A172 (cell line): ENCODE measurements at places on chromosomes 6 and 20.

DNA sequence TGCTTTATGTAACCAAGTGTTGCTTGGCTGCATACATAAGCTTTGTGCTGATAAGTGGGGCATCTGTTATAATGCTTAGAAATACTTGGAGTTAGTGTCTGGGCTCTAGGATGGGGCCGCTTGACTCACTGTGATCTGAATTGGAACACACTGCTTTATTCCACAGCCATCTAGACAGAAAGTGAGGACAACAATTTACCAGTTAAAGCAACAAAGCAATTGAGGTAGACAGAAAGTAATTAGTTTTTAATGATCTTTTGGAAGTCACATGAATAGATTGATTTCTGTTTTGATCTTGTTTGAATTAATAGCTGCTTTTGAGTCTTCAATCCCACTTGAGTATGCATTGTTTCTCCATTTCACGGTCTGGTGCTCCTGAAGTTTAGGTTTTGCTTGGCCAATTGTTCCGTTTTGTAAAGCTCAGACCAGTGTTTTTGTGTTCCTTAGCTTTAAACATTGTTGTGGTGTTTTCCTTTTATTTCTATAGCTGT is 157.5 kb downstream of the TRMT11 start:
- no peak for DNase-seq

- DNase-seq: no peak
Observed at GRCh38 chr20:15422966-15423365, 1085.6 kb upstream of the FLRT3 start.

- DNase-seq: no peak
Observed at GRCh38 chr20:5636841-5637240, 113.4 kb upstream of the SHLD1 start.

DNA sequence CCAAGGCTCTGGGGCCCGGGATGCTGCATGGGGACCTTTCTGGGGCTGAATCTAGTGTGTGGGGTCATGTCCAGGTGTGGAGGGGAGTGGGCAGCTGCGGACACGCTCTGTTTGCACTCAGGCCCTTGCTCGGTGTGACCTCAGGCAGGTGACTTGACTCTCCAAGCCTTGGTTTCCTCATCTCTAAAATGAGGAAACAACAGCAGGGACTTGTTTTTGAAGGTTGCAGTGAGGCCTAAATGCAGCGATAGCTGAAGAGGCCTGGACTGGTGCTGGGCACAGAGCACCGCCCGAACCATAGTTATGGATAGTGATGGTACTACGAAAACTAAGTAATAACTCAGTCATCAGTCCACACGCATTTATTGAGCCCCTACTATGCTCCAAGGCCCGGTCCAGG is 91.8 kb downstream of the NOL4L start:
- DNase-seq: no peak

DNA sequence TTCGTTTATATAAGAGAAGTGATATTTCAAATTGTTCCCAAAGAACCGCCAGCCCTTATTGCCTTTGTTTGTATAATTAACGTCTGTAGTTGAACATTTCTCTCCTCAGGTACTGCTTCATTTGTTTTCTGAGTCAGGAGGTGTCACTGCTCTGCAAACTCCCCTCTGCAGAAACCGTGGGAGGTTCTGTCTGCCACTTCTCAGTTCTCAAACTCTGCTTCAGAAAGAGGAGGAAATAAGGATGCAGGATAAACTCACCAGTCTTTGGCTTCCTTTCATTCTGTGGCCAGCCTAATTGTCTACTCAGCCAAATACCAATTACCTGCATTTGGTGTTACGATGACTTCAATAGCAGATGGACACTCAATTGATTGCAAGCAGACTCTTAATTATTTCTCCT is 149.8 kb downstream of the PAK5 start:
- DNase-seq: no peak

DNA sequence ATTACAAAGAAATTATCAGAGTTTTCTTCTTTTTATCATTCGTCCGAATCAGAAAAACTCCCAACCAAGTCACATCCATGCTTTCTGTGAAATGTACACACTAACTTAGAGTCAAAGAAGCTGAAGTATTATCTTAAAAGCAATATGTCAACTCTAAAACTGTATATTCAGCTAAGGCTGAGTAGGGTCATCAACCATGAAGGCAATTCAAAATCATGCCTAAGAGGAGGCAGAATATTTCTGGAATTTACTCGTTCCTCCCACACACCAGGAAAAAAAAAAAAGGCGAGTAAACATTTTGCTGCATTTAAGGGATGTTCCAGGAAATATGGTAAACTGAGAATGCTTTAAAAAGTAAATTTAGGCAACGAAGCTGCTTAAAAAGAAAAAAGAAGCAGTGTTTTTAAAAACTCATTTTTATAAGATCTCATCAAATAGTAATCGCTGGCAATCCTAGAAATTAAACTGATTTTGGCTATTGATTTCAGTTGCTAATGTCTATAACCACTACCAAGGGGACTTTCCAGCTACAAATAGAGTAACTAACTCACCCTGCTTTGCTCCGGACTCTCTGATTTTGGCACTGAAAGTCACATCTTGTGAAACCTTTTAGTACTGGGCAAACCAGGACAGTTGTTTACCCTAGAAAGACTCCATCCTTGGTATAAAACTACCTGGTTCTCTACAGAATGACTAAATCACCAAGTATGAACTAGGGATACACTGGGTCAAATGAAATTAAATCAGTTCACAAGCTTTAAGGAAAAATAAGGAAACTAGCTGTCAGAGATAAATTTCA is 82.8 kb downstream of the MBOAT1 start:
- no peak for DNase-seq

- DNase-seq: peak; percentile 31
Observed at GRCh38 chr20:36435592-36436541, 105.5 kb upstream of the MYL9 start.

GRCh38 chr6:148830614-148831013 is 83.8 kb downstream of the UST start:
- DNase-seq: no peak

DNA sequence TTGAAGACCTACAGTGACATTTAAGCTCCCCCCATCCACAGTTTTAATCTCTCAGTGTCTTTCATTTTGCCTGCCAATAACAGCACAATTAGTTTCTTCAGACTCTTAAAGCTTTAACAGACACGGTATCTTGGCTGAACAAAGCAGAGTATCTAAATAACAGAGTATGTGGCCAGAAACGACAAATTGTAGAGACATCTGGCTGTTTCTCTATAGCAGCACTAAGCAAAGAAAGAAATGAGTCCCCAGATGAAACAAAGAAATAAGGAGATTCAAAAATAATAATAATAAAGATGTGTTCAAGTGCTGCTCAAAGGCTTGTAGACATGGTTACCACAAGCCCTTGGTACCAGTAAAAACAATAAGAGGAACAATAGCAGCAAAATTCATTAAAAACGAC is 97.8 kb upstream of the HDAC2 start:
- no peak for DNase-seq

GRCh38 chr6:127718694-127719093 is 141.7 kb downstream of the C6orf58 start:
- no peak for DNase-seq

GRCh38 chr20:63746751-63747315 is 7.3 kb downstream of the SLC2A4RG start:
- DNase-seq: no peak

- DNase-seq: no peak
Observed at GRCh38 chr6:34236131-34236442, 586 bp upstream of the HMGA1 start.

DNA sequence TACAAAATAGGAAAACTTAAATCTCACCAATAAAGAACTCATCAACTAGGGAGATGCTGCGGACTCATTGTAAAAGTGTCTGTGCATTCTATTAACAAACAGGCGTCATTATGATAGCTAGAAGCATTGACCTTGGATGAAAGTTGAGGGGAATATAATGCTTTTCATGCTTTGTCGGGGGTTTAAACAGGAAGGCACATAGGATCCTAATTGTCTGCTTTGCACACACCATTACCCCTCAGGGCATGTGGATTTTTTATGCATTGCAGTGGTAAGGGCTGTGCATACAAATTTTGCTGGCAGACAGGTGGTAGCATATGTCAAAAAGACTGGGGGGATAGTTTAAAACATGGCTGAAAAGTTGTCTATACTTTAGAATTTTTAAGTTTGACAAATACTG is 447.9 kb upstream of the PLCB4 start:
- no peak for DNase-seq

DNA sequence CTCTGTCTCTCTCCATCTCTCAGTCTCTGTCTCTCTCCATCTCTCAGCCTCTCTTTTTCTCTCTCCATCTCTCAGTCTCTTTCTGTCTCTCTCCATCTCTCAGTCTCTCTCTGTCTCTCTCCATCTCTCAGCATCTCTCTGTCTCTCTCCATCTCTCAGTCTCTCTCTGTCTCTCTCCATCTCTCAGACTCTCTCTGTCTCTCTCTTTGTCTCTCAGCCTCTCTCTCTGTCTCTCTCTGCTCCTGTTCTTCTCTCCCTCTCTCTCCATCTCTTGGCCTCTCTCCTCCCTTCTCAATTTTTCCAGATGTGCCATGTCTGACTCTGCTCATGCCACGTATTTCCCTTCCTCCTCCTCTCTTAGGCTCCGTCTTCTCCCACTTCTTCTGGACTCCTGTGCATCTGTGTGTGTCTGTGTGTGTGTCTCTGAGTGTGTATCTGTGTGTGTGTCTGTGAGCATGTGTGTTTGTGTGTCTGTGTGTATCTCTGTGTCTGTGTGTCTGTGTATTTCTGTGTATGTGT is 72.7 kb downstream of the SRC start:
- no peak for DNase-seq

GRCh38 chr20:10696650-10697049 is 22.9 kb upstream of the JAG1 start:
- no peak for DNase-seq

DNA sequence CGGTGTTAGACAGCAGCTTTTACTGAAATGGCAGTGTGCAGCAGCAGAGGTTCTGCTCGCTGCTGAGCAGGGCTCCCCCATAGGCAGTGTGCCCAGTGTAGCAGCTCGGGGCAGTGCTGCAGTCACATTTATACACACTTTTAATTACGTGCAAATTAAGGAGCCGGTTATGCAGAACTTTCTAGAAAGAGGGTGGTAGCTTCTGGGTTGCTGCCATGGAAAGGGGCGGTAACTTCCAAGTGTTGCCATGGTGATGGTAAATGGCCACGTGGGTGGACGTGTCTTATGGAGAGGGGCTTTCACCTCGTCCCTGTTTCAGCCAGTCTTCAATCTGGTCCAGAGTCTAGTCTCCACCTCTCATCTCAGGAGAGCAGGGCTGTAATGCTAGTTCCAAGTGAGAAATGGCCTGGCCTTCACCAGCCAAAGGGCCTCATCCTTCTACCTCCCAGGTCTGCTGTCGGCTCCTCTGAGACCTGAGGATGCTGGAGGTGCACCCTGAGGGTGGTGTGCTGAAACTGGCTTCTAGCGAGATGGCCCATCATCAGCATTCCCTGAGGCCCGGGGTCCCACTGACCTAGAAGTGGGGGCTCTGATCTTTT is 180.5 kb upstream of the PMEPA1 start:
- DNase-seq: no peak

GRCh38 chr20:36101192-36101591 is 53.3 kb upstream of the EPB41L1 start:
- peak; percentile 42 for DNase-seq
